Endothelial cell of umbilical vein (primary cell): ENCODE measurements at places on chromosomes 16 and 17. TPM values are rescaled to one million over a fixed set of nuclear protein-coding genes. Genes with fewer than 3 reads are reported as not detected.

MYCBPAP gene
- total RNA-seq: 0.25 and 0.66 TPM in 2 replicates

MRPL10 gene
- total RNA-seq: 38.5 and 43.4 TPM in 2 replicates

HES7 gene
- total RNA-seq: 0.51 TPM in 1 of 2 replicates, not detected in the other

MILR1 gene
- total RNA-seq: 1.2 and 1.6 TPM in 2 replicates

AXIN2 gene
- 3.0 and 3.1 TPM in 2 replicates for total RNA-seq

GALR2 gene
- not detected in 2 replicates for total RNA-seq

MMP2 gene
- 768 and 771 TPM in 2 replicates for total RNA-seq

IRX5 gene
- not detected in 2 replicates for total RNA-seq

HYDIN gene
- total RNA-seq: not detected in 2 replicates

UNKL gene
- total RNA-seq: 32.8 and 33.0 TPM in 2 replicates

GRAP gene
- 43.6 and 44.5 TPM in 2 replicates for total RNA-seq

ABCC3 gene
- total RNA-seq: 1.1 and 2.1 TPM in 2 replicates

PHOSPHO1 gene
- 0.18 TPM in 1 of 2 replicates, not detected in the other for total RNA-seq

ACSM2A gene
- not detected in 2 replicates for total RNA-seq

GRCh38 chr17:81380666-81381518, 14.4 kb upstream of the BAHCC1 start:
- no peaks in the 10 kb centered on the region for H3K4me1 ChIP-seq
- no peak for DNase-seq

DNA sequence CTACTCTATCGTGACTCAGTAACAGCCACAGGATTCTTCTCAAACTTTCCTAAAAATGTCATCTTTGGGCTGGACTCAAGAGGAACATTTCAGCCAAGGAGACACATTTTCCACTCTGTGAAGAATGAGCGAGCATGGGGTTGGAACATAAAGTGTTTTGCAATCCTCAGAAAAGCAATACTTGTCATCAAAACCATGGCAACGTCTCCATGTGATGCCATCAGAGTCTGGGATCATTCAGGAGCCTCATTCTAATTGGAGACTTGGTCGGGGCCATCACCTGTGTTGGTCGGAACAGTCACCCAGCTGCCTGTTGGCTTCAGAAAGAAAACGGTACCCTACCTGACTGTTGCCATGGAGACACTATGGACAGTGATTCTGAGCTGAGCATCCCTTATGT, 25.5 kb downstream of the MYOCD start:
- no peak overlapping the region for H3K4me3 ChIP-seq
- no peak for DNase-seq
- H3K36me3 ChIP-seq: no peaks in the 10 kb centered on the region
- H3K27me3 ChIP-seq: no peaks in the 10 kb centered on the region

DNA sequence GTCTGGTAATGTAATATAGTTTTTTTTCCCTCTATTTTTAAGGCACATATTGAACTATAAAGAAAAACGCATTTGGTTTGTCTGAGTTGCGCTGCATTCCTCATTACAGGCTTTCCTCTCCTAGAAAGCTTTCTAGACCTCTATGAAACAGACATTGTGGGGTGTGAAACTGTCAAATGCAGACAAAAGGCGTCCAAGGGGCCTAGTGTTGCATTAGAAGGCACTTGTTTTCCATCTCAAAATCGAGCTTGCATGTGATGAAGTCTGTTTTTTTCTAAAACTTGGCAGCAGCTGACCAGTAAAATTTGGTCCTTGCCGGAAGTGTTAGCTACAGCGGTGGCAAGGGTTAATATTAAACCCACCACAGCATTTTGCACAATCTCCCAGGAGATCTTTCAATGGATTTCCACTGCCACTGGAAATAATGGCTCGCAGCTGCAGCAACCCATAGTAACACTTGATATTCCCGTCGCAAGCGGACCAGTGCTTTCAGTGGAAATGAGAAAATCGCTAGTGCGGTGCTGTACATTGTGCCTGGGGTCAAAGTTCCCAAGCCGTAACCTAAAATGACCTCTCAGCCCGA, 602.6 kb downstream of the KCNJ2 start:
- no peaks in the 10 kb centered on the region for H3K36me3 ChIP-seq
- no peak overlapping the region for H3K27ac ChIP-seq
- H3K4me3 ChIP-seq: no peak overlapping the region
- no peaks in the 10 kb centered on the region for H3K27me3 ChIP-seq

DNA sequence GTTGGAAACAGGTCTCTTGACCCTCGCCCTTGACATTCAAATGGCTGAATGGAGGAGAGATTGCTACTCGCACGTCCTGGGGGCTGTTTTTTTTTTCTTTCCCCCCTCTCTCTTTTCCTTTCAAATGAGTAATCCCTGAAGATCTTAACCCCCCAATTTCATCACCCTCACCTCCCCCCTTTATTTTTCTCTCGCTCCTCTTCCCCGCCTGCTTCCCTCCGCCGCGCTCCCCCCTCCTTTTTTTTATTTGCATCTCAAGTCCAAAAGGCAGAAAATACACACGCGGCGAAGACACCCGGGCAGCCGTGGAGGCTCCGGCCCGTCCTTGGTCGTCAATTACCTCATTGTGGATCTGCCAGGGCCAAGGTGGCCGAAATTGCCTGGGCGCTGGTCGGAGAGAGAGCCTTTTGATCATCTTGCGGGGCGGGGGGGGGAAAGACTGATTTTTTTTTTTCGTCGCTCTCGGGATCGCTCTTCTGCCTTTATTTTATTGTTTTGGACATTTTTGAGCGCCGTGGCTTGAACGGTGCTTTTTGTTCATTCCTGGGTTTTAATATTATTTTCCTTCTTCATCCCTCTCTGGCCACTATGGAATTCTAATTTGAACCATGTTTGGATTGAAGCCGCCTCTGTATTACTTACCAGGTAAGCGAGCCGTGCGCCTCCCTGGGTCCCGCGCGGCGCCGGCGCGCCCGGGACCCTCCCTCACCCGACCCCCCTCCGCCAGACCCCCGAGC, 57.2 kb upstream of the GSE1 start:
- DNase-seq: no peak
- H3K27me3 ChIP-seq: no peaks in the 10 kb centered on the region

GRCh38 chr17:54891176-54891821, 9.4 kb upstream of the TOM1L1 start:
- no peaks in the 10 kb centered on the region for H3K4me1 ChIP-seq
- H3K27me3 ChIP-seq: no peaks in the 10 kb centered on the region
- DNase-seq: peak; percentile 37
- H3K36me3 ChIP-seq: no peaks in the 10 kb centered on the region

DNA sequence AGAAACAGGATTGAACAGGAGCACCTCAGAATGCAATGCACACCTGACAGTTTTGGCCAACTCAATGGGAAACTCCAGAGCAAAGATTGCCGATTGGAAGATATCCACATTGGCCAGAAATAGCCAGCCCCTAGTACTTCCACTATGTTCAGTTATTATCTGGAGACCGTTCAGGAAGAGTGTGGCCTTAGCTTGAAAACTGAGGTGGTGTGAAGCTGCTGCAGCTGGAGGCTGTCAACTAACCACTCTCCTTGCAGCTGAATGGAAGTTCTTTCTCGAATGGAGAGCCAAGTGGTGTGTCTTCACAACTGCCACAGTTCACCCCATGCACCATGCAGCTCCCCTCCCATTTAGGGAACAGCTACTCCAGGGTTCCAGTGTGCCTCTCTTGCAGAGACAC, 61.9 kb upstream of the DHX40 start:
- DNase-seq: no peak
- no peaks in the 10 kb centered on the region for H3K4me1 ChIP-seq
- no peaks in the 10 kb centered on the region for H3K27me3 ChIP-seq
- no peak overlapping the region for H3K27ac ChIP-seq
- H3K4me3 ChIP-seq: no peak overlapping the region
- no peaks in the 10 kb centered on the region for H3K36me3 ChIP-seq

DNA sequence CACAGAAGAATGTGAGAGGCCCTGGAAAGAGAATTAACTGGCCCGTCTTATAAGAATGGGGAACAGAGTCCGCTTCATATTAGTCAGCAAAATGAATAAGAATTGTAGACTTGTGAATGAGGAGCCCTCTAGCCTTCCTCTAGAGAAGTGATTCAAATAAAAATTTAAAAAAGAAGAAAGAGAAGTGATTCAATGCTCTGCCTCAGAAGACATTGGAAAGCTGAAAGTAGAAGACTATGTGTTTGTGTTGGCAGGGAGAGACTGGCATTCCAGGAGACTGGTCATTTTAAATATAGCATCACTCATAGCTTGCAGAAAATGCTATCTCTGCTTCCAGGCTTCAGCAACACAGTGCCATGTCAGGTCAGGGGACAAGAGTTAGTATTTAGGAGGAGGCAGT, 190.6 kb upstream of the HS3ST3A1 start:
- no peak overlapping the region for H3K27ac ChIP-seq
- no peaks in the 10 kb centered on the region for H3K4me1 ChIP-seq
- no peak for DNase-seq
- H3K4me3 ChIP-seq: no peak overlapping the region
- no peaks in the 10 kb centered on the region for H3K36me3 ChIP-seq

GRCh38 chr17:77111934-77112296, 28.9 kb upstream of the SEC14L1 start:
- no peak overlapping the region for H3K4me3 ChIP-seq
- peaks cover 57% of the 10 kb centered on the region for H3K4me1 ChIP-seq
- H3K27ac ChIP-seq: peak overlapping the region; percentile 99
- DNase-seq: no peak
- no peaks in the 10 kb centered on the region for H3K27me3 ChIP-seq

- no peak overlapping the region for H3K27ac ChIP-seq
- peaks cover 12% of the 10 kb centered on the region for H3K4me1 ChIP-seq
- DNase-seq: no peak
- H3K4me3 ChIP-seq: no peak overlapping the region
These were observed 6.8 kb downstream of the PCTP start for GRCh38 chr17:55757659-55758058.
